ENCODE measurements at places on chromosomes 5 and 9. TPM values are rescaled to one million over a fixed set of nuclear protein-coding genes. Genes with fewer than 3 reads are reported as not detected.
A peak's percentile ranks its signal among the peaks of the same experiment; 100 is the strongest.

- DNase-seq: no peak
These were observed 57.8 kb downstream of the TTC39B start for GRCh38 chr9:15249042-15249818.

DNA sequence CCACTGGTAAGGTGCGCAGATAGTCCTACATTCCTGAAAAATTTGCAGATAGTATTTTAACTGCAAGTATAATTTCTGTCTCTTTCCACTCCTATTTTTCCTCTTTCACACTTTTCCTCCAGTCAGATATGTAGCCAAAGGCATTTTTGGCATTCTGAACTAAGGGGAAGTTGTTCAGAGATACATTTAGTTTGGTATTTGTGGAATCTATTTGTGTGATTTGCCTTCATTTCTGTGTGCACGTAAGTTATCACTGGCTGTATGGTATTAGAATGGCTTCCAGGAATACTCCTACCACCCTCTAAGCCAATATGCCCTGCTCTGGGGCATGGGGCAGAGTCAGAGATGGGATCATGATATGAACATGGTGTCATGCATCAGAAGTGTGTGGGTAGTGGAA, 45.8 kb upstream of the GRAMD2B start:
- no peak for DNase-seq

DNA sequence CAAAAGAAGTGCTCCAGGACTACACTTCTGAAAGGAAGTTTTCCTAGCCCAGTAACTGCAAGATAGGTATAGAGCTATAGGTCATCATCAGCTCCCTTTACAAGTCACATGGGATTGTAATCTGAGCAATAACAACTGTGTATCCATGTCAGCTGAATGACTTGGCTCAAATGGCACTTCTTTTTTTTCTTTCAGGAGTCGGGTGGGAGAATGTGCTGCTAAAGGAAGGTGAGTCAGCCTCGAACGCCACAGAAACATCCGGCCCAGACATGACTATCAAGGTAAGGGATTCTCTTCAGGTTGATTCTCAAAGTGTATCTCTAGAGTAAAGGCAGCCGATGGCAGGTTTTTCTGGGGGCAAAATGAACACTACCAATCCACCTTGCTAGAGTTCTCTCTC, 192.2 kb downstream of the C9orf152 start:
- no peak for DNase-seq

GRCh38 chr9:130245474-130245873, 20.1 kb upstream of the HMCN2 start:
- DNase-seq: no peak

DNA sequence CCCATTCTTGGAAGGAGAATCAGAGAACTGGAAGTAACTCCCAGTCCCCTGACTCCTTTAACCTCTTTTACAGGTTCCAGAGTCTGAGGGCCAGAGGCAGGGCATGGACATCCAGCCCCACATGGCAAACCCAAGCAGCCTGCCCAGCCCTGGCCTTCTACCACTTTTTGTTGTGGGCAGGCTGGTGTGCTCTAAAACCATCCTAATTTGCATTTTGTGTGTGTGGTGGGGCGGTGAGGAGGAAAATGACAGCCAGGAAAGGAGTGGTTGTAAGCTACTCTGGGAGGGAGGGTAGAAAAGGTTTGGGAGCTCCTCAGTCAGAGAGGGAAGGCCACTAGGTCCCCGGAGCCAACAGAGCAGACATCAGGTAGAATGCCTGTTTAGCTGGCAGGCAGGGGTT, 90.6 kb downstream of the PSD2 start:
- no peak for DNase-seq

DNA sequence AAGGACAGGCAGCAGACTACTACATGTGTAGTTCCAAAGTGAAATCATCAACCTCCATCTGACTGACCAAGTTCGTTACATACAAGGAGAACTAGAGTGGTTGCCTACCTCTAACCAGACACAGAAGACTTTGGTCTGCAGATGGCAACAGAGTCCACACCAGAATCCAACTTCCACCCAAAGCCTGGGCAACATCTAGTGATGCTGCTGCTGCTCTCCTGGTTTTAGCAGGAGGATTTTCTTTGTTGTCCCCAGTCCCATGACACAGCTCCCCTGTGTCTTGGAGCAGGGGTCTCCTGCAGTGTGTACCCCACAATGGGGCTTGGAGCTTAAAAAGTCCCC, 46.4 kb upstream of the APC start:
- no peak for DNase-seq

DNA sequence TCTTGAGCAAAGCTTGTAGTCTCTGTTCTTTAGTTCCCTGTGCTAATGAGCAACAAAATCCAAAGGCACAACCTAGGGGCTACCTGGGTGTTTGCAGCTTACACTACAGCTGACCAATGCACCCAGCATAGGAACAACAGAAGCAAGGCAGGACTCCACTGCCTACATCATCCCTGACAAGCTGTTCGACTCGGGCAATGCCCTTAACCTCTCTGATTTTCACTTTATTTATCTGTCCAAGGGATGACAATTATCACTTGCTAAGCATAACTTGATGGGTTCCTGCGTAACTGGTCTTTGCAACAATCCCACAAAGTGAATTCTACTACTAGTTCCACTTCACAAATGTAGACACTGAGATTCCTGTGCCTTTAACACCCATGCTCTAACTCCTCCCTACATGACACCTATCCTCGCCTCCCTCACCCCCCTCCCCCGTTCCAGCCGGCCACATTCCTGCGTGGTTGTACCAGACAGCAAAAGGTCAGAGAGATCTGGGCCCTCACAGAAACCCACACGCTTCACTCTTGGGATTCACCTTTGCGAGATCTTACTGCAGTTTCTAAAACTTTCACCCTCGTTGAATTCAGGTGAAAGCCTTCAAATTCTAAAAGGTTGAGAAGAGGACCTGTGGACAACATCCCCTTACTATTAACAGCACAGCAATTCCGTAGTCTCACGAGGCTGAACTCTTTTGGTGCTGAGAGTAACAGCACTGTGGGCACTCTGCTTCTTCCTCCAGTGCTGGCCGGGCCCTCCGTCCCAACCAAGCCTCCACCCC, 995 bp downstream of the IPPK start:
- peak; percentile 41 for DNase-seq

SLC1A3 gene
- 6.6 TPM for total RNA-seq

HMCN2 gene
- not detected for total RNA-seq

KCNV2 gene
- total RNA-seq: not detected

PCDHAC1 gene
- total RNA-seq: 0.72 TPM
